GDM1 (cell line): ENCODE measurements at places on chromosomes 5 and 9.

- DNase-seq = no peak
Measured at GRCh38 chr9:82512728-82513127, 524.2 kb downstream of the SPATA31D1 start.

GRCh38 chr5:150092159-150092787 is 5.9 kb upstream of the CSF1R start:
- DNase-seq = no peak

DNA sequence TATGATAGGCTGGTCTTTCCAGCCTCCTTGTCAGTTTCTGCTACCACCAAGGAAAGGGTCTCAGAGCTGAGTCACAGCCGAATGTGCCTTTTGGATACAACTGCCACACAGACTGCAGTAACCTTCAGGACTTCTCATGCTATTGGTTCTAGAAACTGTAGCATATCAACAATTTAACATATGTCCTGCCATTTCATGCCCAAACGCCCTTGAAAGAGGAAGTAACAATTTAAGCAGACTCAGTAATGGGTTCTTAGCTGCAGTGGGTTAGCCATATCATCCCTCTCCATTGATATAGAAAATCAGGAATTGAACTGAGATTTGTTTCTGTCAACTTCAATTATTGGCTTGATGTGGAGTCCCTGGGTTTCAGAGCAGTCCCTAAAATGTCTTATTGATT is 4.1 kb upstream of the CLK4 start:
- no peak for DNase-seq

GRCh38 chr9:129783516-129784361 is 19.2 kb upstream of the TOR1B start:
- peak; percentile 39 for DNase-seq

- no peak for DNase-seq
Measured at GRCh38 chr5:16903480-16904300, 32.4 kb downstream of the MYO10 start.

DNA sequence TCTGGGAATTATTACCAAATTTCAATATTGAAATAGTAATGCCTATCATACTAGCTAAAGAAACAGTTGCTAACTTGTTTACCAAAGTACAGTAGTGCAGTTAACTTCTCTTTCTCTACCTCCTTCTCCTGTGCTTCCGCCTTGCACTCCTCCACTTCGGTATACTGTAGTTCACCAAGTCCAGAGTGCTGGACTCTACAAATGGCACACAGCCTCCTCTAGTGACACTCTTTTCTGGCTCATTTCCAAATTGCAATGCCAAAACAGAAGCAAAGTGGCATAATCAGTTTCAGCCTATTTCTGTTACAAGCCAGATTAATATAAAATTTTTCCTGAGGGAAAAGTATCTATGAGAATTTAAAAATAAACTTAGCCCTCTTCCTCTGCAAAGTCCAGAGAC is 86.0 kb upstream of the RASGRF2 start:
- no peak for DNase-seq

- no peak for DNase-seq
Measured at GRCh38 chr9:123399803-123400378, 43.9 kb downstream of the CRB2 start.

GRCh38 chr9:134323741-134324358 is 2.4 kb upstream of the RXRA start:
- no peak for DNase-seq

DNA sequence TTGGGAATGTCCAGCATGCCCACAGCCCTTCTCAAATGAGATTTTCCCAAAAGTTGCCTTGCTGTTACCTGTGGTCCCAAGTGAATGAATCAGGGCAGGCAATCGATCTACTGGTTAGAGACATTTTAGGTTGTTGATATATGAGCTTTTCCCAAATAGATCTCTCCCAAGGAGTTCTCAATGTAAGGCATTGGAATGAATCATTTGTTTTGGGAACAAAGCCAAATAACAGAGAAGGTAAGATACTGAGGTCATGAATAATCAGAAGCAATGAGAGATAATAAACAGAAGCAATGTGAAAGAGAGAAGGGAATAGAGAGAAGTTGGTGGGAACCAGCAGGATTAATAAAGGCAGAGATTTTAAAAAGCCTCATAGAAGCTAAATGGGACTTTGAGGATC is 93.6 kb upstream of the FER start:
- DNase-seq = no peak

- DNase-seq = no peak
Measured at GRCh38 chr5:65840071-65840470, 86.3 kb upstream of the ERBIN start.

GRCh38 chr9:71108937-71109336 is 12.5 kb downstream of the TRPM3 start:
- DNase-seq = no peak

- DNase-seq = peak; percentile 43
Measured at GRCh38 chr5:142017832-142018427, 5.1 kb upstream of the GNPDA1 start.

GRCh38 chr5:28084069-28084468 is 1045.7 kb upstream of the CDH9 start:
- DNase-seq = no peak

- no peak for DNase-seq
Measured at GRCh38 chr5:14267991-14268708, 125.0 kb downstream of the TRIO start.

DNA sequence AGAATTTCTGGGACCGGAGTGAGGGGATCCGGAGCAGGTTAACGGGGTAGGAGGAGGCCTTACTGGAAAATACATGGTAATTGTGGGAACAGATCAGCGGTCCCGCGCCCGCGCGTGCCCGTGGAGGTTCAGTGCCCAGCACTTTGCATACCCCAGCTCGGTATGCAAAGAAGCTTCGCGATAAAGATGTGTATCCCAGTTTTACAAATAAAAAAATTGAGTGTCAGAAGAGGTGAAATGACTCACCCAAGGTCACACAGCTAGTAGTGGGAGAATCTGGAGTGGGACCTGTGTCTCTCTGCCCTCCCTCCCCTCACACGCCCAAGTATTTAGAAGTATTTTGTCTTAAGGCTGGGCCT is 967 bp downstream of the NEURL1B start:
- DNase-seq = no peak

GRCh38 chr5:139757727-139758509 is 37.7 kb upstream of the PSD2 start:
- no peak for DNase-seq

DNA sequence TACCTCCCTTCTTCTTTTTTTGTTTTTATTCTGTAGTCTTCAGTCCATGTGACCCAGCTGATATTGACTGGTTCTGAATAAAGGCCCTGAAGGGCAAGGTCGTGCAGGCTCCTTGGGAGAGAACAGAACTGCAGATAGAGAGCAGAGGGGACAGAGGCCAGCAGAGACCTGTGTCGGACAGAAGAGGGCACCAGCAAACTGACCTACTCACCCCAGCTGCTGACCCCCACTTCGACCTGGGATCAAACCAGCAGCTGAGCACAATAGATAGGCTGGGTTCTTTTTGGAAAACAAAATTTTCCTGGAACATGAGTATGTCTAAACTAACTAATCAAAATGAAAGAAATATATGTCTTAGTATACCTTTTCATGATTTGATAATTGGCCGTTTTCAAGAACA is 695.1 kb downstream of the NR2F1-AS1 start:
- DNase-seq = no peak

DNA sequence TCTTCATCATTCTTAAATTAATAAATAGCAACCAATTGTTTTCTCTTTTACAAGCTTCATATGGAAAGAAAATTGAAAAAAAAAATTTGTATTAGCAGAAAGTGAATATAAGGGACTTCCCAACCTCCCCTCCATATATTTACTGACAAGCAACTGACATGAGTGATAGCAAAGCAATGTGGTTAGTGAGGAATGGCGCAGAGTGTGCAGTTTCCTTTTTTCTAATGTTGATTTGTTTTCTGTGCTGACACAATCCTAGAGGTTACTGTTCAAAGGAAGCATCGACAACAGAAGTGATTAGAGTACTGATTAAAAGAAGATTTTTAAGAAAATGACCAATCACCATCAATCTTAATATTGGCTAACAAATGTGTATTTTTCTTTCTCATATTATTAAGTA is 1.7 kb upstream of the PTGER4 start:
- no peak for DNase-seq

DNA sequence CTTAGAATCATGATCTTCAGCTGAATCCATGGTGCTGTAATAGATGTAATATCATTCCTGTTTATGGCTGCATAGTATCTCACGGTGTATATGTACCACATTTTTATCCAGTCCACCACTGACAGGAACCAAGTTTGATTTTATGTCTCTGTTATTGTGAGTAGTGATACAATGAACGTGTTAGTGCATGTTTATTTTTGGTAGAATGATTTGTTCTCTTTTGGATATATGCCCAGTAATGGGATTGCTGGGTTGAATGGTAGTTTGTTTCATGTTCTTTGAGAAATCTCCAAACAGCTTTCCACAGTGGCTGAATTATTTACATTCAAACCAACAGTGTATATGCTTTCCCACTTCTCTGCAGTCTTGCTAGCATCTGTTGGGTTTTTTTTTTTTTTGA is 175.1 kb upstream of the CDH10 start:
- DNase-seq = no peak

- no peak for DNase-seq
Measured at GRCh38 chr5:158758675-158759074, 341.0 kb downstream of the EBF1 start.

- no peak for DNase-seq
Measured at GRCh38 chr9:97980479-97980803, 2.7 kb upstream of the ANP32B start.

DNA sequence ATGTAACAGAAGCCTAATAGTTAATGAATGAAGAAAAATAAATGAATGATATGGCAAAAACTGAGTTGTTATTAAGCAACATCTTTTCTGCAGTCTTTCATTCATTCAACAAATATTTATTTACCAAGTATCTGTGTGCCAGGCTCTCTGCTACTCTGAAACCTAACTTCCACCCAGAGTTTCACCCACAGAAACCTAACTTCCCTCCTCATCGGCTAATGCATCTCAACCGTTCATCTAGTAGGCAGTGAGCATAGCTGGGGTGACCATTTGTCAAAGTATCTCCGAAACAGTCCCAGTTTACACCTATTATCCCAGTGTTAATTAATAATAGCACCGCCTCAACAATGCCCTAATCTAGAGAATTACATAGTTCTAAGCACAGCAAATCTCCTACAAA is 1.5 kb downstream of the TTC39B start:
- DNase-seq = no peak

- DNase-seq = no peak
Measured at GRCh38 chr9:116873937-116874914, 187.1 kb downstream of the TRIM32 start.

- no peak for DNase-seq
Measured at GRCh38 chr5:2381070-2381469, 370.4 kb downstream of the IRX2 start.

DNA sequence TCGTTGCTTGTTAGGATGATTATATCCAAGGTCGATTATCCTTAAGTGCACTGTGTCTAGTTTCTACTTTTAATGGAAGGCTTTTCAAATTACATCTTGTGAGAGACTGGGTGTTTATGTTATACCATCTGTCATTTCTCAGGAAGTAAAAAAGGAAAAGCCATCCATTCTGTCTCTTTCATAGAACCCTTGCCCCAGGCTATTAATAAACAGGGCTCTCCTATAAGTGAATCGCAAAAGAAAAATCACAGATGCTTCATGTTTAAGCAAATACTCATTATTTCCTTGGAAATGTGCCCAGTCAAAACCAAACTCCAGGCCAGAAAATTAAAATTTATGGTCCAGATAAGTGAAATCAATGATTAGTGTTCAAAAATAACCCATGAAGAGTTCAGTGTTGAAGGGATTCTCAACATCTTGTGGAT is 58.1 kb downstream of the STARD4 start:
- no peak for DNase-seq

DNA sequence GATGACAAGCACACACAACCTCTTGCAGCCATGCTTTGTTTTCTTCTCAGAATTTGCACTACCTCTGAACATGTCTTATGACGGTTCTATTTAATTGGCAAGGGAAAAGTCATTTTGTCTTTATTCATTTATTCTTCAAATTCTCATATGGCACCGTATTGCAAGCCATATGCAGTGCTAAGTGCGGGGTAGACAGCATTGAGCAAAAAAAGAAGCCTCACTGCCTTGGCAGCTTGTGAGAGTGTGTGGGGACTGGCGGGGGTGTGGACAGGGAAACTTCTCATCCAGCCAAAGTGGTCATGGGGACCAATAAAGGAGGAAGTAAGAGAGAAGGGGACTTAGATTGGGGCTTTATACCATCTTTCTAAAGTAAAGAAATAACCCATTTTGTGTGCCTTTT is 160.0 kb downstream of the CDH12 start:
- no peak for DNase-seq

- DNase-seq = no peak
Measured at GRCh38 chr5:173853370-173854131, 34.6 kb upstream of the CPEB4 start.

- no peak for DNase-seq
Measured at GRCh38 chr5:127777957-127778356, 74.8 kb downstream of the CCDC192 start.

- no peak for DNase-seq
Measured at GRCh38 chr5:84372066-84372695, 12.5 kb downstream of the EDIL3 start.

- no peak for DNase-seq
Measured at GRCh38 chr5:61293071-61293470, 39.0 kb upstream of the ZSWIM6 start.

GRCh38 chr5:115723220-115723619 is 93.2 kb downstream of the CDO1 start:
- DNase-seq = no peak

- no peak for DNase-seq
Measured at GRCh38 chr9:88952086-88952615, 39.1 kb upstream of the S1PR3 start.

- no peak for DNase-seq
Measured at GRCh38 chr9:1400983-1401382, 350.8 kb downstream of the DMRT2 start.

GRCh38 chr9:114315723-114316363 is 7.1 kb upstream of the ORM1 start:
- no peak for DNase-seq

DNA sequence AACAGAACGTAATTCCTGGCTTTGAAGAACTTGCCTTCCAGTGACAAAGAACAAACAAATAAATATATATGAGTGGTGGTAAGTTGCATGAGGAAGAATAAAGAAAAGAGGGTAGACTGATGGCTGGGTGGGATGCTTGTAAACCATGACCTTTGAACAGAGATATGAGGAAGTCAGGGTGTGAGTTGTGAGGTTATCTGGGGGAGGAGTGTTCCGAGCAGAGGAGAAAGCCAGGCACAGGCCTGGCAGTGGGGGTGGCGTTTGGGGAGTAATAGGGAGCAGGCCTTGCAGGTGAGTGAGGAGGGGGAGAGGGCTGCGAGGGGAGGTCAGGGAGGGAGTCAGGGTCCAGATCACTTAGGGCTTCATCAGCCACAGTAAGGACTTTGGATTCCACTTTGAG is 213.4 kb downstream of the PTTG1 start:
- no peak for DNase-seq

GRCh38 chr5:96649681-96650540 is 12.3 kb upstream of the CAST start:
- no peak for DNase-seq

DNA sequence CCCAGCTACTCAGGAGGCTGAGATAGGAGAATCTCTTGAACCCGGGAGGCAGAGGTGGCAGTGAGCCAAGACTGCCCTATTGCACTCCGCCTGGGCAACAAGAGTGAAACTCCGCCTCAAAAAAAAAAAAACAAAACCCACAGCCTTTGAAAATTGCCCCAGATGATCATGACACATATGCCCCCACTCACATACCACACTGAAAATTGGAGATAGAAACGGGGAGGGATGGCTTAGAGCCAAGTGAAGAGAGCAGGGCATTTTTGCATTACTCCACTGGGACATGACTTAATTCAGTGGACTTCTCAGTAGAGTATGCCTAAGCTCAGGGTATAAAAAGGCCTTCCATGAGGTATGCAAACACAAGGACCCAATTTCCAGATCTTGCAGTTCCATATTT is 309.3 kb downstream of the BNC2 start:
- DNase-seq = no peak
